ENCODE measurements at places on chromosomes 4 and X. TPM values are rescaled to one million over a fixed set of nuclear protein-coding genes. Genes with fewer than 3 reads are reported as not detected.

The RRH gene
- total RNA-seq = 0.59 TPM

DNA sequence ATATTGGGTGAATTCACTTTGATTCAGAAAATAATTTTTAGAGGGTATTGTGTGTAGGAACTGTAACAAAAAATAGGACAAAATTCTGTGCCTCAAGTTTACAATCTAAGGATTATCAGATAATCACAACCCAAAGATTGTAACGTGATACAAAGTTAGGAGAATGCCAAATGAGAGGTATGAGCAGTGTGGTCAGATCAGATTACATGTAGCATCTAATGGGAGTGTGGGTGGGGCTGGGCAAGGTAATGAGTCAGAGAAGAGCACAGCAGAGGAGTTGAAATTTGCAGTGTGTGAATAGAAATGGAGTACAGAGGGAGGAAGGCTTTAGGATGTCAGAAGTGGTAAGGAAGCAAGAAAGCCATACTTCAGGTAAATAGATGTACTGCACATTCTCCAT is 103.4 kb upstream of the TEX13A start:
- no peak for DNase-seq
- no peak overlapping the region for H3K4me3 ChIP-seq
- H3K27me3 ChIP-seq = no peaks in the 10 kb centered on the region
- no peaks in the 10 kb centered on the region for H3K36me3 ChIP-seq
- H3K4me1 ChIP-seq = no peaks in the 10 kb centered on the region

DNA sequence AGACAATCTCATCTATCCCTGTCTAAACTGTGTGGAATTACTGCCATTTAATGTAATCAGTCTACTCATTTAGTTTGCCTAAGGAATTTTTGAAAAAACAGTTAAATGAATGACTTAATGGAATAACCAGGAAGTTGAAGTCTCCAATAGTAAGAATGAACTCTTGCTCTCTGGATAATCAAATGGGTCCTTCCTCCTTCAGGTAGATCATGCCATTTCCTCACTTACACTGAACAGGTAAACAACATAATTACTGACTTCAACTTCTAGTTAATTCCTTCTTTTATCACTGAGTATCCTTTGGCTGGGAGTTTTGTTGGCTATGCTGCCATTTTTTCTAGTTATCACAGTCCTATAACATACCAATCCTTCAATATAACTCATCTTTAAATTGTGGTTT is 56.0 kb downstream of the ELOVL6 start:
- no peaks in the 10 kb centered on the region for H3K36me3 ChIP-seq
- H3K27ac ChIP-seq = no peak overlapping the region
- H3K4me3 ChIP-seq = no peak overlapping the region
- H3K4me1 ChIP-seq = no peaks in the 10 kb centered on the region

The GPR34 gene
- total RNA-seq = 0.24 TPM

DNA sequence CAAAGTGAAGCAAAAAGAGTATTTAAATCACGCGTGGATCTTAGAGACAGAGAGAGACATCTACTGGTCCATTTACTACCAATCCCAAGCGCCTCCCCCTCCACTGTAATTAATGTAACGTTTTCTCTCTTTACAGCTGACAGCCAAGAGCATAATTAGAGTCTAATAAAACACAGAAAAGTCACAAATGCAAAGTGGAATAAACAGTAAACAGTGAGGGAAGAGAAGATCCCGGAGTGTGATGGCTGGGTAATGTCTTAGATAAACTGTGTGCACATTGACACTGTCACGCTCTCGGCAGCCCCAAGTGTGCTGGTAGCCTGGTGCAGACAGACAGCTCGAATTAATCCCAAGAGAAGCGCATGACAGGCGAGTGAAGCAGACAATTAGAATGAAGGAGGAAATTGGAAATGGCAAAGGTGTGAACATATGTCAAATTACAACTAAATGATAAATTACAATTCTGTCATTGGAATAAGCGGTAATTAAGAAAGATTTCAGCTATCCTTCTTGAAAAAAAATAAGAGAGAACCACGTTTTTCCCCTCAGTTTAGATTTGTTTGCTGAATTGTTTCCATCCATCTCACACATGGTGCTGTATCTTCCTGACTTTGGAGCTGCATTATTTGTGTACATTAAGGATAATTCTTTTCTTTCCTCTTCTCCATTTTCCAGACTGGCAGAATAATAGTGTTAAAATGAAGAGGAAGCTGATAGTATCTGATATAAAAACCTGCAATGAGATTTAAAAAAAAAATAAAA is 100.1 kb downstream of the CXXC4 start:
- DNase-seq = no peak
- no peaks in the 10 kb centered on the region for H3K36me3 ChIP-seq
- H3K27ac ChIP-seq = no peak overlapping the region
- H3K27me3 ChIP-seq = no peaks in the 10 kb centered on the region
- H3K4me3 ChIP-seq = no peak overlapping the region

The CENPVL1 gene
- total RNA-seq = not detected

The CDS1 gene
- not detected for total RNA-seq

GRCh38 chr4:101186567-101187184 is 160.7 kb downstream of the PPP3CA start:
- H3K36me3 ChIP-seq = peaks cover 32% of the 10 kb centered on the region
- H3K4me3 ChIP-seq = no peak overlapping the region
- peaks cover 68% of the 10 kb centered on the region for H3K4me1 ChIP-seq
- H3K27me3 ChIP-seq = no peaks in the 10 kb centered on the region

- no peak overlapping the region for H3K27ac ChIP-seq
- H3K36me3 ChIP-seq = no peaks in the 10 kb centered on the region
- no peak overlapping the region for H3K4me3 ChIP-seq
- no peaks in the 10 kb centered on the region for H3K4me1 ChIP-seq
- H3K27me3 ChIP-seq = peaks cover 11% of the 10 kb centered on the region
These were observed 277.5 kb downstream of the FBXW7 start for GRCh38 chr4:152258391-152258790.

DNA sequence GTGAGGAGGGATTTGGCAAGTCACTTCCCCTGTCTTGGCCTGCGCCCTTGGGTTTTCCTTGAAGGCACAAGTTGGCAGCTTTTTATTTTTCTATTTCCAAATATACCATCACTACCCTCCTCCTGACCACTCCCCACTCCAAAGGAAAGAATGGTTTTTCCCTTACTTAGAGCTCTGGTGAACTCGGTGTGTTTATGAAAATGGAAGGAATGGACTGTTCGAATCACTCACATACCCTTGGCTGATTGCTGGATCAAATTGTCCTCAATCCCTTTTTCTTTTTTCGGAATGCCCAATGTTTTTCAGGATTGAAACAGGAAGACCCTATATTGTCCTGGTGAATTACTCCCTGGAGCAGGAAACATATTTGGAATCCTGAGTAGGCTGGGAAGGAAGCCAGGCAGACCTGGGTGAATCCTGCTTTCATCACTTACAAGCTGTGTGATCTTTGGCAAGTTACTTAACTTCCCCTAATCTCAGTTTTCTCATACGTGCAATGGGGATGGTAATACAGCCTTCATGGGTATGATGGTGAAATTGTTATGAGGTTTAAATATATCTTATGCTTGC is 70.7 kb downstream of the RTL5 start:
- H3K36me3 ChIP-seq = no peaks in the 10 kb centered on the region
- no peak overlapping the region for H3K4me3 ChIP-seq
- no peak overlapping the region for H3K27ac ChIP-seq

DNA sequence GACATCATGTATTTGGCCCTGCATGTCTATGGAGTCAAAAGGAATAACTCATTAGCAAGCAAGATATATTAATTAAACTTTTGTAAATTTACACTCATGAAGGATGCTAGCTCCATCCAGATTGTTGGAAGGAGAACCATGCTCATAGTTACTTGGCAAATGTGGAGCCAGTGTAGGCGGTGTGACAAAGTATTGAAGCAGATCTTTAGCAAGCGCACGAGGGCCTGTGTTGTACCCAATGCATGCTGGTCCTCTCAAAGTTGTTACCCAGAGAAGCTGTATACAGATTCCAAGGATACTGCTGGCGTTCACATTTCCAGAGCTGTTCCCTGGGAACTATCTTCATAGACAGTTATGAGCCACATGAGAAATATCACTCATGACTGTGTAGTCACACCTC is 196.4 kb upstream of the MBNL3 start:
- H3K4me3 ChIP-seq = no peak overlapping the region
- H3K27me3 ChIP-seq = peaks cover 3% of the 10 kb centered on the region
- no peak for DNase-seq

GRCh38 chrX:104270916-104271512 is 16.3 kb upstream of the ESX1 start:
- no peak overlapping the region for H3K27ac ChIP-seq
- H3K4me1 ChIP-seq = no peaks in the 10 kb centered on the region
- peak overlapping the region; percentile 2 for H3K4me3 ChIP-seq

DNA sequence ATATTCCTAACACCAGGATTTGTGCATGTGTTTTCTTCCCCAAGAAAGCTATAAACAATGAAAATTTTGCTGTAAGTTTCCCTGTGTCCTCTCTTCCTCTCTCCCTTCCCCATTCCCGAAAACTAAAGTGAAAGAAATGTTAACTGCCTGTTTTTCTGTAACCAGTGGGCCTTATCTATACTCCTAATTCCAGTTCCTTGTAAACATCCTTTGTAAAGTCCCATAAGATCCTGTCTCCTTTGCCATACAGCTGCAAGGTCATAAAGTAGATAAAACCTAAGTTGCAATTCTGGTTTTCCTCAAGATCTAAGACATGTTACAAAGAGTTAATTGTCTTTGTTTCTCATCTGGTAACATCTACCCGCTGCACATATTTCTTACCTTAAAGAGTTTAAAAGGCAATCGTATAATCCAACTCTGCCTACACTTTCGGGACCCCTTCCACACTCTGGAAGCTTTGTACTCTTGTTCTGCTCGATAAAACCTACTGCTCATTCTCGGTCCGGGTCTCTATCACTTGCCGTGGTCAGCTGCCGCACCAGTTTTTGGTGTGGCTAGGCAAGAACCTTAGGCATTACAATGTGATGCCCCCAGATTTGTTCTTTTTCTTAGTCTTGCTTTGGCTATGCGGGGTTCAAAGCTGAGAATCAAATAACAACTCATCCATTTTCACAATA is 20.5 kb downstream of the UGT2B7 start:
- H3K36me3 ChIP-seq = no peaks in the 10 kb centered on the region
- DNase-seq = no peak
- H3K27ac ChIP-seq = no peak overlapping the region
- H3K4me1 ChIP-seq = no peaks in the 10 kb centered on the region

GRCh38 chr4:10081218-10081606 is 35.4 kb downstream of the WDR1 start:
- no peak overlapping the region for H3K4me3 ChIP-seq
- H3K27me3 ChIP-seq = no peaks in the 10 kb centered on the region
- no peak overlapping the region for H3K27ac ChIP-seq
- DNase-seq = no peak
- no peaks in the 10 kb centered on the region for H3K4me1 ChIP-seq

The PCDH18 gene
- total RNA-seq = not detected

The IQSEC2 gene
- total RNA-seq = 0.53 TPM

- no peak for DNase-seq
- H3K27me3 ChIP-seq = no peaks in the 10 kb centered on the region
- H3K4me3 ChIP-seq = peak overlapping the region; percentile 80
- H3K27ac ChIP-seq = peak overlapping the region; percentile 99
These were observed 24.7 kb upstream of the PBDC1 start for GRCh38 chrX:76148041-76148665.

The MXRA5 gene
- not detected for total RNA-seq

GRCh38 chrX:65034668-65035445 is 58.6 kb upstream of the ZC4H2 start:
- H3K27ac ChIP-seq = peak within 1 kb of the TSS; percentile 92
- peaks cover 4% of the 10 kb centered on the region for H3K36me3 ChIP-seq
- peak; percentile 76 for DNase-seq
- H3K27me3 ChIP-seq = no peaks in the 10 kb centered on the region
- H3K4me1 ChIP-seq = peaks cover 14% of the 10 kb centered on the region

GRCh38 chrX:24282381-24283126 is 31.3 kb downstream of the SUPT20HL2 start:
- H3K27me3 ChIP-seq = peaks cover 6% of the 10 kb centered on the region
- no peak for DNase-seq
- no peak overlapping the region for H3K27ac ChIP-seq
- peaks cover 4% of the 10 kb centered on the region for H3K4me1 ChIP-seq
- H3K36me3 ChIP-seq = no peaks in the 10 kb centered on the region
- no peak overlapping the region for H3K4me3 ChIP-seq

DNA sequence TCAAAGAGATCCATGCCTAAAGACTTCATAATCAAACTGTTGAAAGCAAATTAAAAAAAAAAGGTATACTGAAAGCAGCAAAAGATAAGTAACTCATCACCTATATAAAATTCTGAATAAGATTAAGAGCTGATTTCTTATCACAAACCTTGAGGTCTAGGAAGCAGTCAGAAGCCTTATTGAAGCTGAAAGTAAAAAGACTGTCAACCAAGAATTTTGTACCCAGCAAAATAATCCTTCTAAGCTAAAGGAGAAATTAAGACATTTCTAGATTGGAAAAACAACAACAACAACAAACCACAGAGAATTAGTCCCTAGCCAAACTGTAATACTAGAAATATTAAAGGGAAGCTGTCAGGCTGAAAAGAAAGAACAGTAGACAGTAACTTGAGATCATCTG is 622.9 kb downstream of the PCDH7 start:
- H3K4me1 ChIP-seq = no peaks in the 10 kb centered on the region
- H3K36me3 ChIP-seq = no peaks in the 10 kb centered on the region
- no peak for DNase-seq
- H3K4me3 ChIP-seq = no peak overlapping the region
- H3K27me3 ChIP-seq = no peaks in the 10 kb centered on the region

DNA sequence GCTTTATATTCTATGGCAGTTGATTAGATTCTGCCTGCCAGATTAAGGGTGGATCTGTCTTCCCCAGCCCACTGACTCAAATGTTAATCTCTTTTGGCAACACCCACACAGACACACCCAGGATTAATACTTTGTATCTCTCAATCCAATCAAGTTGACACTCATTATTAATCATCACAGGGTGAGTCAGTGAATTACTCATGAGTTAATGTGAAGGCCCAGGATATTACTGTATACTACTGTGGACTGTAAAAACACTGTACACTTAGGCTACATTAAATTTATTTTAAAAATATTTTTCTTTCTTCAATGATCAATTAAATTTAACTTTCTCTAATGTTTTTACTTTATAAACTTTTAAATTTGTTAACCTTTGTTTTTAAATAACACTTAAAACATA is 87.7 kb downstream of the NAP1L3 start:
- H3K4me1 ChIP-seq = no peaks in the 10 kb centered on the region
- no peak for DNase-seq

DNA sequence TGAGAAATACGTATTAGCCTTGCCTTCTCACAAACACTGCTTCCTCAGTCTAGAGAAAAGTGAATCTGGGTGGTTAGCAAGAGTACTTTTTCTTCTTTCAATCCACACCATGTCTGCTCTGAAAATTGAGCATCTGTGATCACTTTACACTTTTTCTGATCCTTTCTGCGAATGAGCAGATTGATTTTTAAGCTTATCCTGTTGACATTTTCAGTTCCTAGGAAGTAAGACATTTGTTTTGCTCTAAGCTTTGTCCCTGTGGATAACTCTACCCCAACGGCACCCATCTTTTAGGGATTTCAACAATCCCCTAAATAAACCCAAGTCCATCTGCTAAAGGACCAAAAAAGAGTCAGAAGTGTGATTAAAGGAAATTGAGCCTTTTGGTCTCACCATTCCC is 487.5 kb downstream of the IQCM start:
- no peaks in the 10 kb centered on the region for H3K27me3 ChIP-seq
- no peaks in the 10 kb centered on the region for H3K4me1 ChIP-seq
- H3K36me3 ChIP-seq = no peaks in the 10 kb centered on the region
- DNase-seq = no peak
- no peak overlapping the region for H3K4me3 ChIP-seq

- no peak for DNase-seq
- no peaks in the 10 kb centered on the region for H3K27me3 ChIP-seq
- H3K27ac ChIP-seq = no peak overlapping the region
- H3K4me1 ChIP-seq = no peaks in the 10 kb centered on the region
- H3K4me3 ChIP-seq = no peak overlapping the region
- no peaks in the 10 kb centered on the region for H3K36me3 ChIP-seq
These were observed 2343.1 kb downstream of the PCDH7 start for GRCh38 chr4:33063241-33063640.

All from activated B cell treated with CpG ODN at 0.5 μM for 24 hours (primary cell).